ENCODE measurements at places on chromosomes 7 and 10. TPM values are rescaled to one million over a fixed set of nuclear protein-coding genes. Genes with fewer than 3 reads are reported as not detected.

The IL15RA gene
- total RNA-seq, result 30.0 TPM

DNA sequence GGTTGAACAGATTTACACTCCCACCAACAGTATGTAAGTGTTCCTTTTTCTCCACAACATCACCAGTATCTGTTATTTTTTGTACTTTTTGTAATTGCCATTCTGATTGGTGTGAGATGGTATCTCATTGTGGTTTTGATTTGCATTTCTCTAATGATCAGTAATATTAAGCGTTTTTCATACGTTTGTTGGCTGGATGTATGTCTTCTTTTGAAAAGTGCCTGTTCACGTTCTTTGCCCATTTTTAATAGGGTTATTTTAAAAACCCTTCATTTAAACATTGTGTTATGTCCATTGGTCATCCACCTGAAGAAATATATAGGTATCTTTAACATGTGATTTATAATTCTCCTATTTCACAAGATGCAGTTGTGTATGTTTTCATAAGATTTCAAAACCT, 291.3 kb downstream of the SEMA3D start:
- no peak for DNase-seq

The SKIDA1 gene
- 0.23 TPM for total RNA-seq

The CPXM2 gene
- total RNA-seq, result not detected

DNA sequence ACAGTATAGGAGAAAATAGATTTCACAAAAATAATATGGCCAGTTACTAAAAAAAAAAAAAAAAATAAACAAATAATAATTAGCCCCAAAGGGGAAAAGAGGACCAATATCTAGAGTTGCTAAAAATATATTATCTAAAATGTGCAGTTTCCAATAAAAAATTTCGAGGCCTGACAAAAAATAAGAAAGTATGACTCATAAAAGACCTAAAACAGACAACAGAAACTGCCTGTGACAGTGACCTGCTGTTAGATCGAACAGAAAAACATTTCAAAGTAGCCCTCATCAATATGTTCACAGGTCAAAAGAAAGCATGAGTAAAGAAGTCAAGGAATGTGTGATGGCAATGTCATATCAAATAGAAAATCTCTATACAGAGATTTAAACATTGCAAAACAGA, 11.8 kb upstream of the TSPAN12 start:
- no peak for DNase-seq

DNA sequence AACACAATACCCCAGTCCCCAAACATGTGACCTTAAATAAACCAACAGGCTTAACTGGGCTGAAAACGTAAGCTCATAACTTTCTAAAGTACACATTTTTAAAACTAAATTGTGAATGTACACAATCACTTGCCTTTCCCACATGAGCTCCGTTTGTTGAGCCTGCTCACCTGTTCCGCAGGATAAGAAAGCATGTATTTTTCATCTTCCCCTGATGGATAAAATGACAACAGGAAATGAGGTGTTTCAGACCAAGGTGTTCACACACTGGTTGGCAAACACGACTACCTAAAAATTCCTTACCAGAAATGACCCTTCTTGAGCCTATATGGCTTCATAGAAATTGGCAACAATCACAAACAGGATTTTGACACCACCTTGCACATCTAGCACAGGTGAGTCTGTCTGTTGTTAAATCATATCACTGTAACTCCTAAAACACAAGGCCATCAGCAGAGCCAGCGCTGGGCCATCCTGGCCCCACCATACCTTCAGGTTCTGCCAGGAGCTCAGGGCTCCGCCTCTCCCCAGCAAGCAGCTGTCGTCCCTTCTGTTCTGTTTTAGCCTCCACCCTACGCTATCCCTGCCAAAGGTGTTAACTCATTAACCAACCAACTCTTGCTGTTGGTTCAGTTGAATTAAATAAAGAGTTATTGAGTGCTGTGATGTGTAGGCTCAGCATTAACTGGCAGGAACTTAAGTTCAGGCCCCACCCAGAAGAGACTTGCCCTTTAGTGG, 73.6 kb upstream of the RNF32 start:
- no peak for DNase-seq

- no peak for DNase-seq
Measured at GRCh38 chr10:128087146-128087883, 38.9 kb downstream of the MKI67 start.

DNA sequence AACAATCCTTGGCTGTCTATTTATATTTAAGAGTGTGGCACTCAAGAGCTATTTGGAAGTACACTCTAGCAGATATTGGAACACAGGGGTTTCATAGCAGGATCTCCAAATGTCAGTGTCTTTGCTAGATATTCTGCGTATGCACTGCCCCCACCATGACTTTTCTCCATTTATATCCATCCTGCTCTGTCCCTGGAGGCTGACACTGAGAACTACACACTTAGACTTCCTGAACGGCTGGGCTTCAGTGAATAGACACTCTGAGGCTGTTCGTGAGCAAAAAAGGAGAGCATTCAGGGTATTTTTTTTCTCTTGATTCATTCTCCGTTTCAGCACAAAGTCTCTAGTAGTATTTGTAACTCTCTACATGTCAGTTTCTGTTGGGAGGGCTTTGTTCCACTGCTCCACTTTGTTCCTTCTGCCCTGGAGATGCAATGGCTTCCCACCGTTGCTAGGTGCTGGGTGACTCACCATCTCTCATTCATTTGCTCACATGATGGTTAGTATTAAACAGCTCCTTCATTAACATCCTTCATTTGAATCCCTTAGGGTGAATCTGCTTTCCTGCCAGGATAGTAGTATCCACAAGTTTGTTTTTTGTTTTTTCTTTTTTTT, 155.9 kb upstream of the SLC13A1 start:
- DNase-seq, result no peak

Data from activated T-cell treated with anti-CD3 and anti-CD28 coated beads, Interleukin-2, amount 50 U/mL, for 72 hours (primary cell).